Endodermal cell (in vitro differentiated cells): ENCODE measurements at places on chromosomes 5 and 9. TPM values are rescaled to one million over a fixed set of nuclear protein-coding genes. Genes with fewer than 3 reads are reported as not detected.
A peak's percentile ranks its signal among the peaks of the same experiment; 100 is the strongest.

KIF24 gene
- 2.5 to 10.6 TPM (median 10.2 TPM) in 3 replicates for total RNA-seq

FBP2 gene
- not detected in 2 replicates for total RNA-seq

GRXCR2 gene
- total RNA-seq, result not detected in 3 replicates

- H3K4me1 ChIP-seq, result no peaks in the 10 kb centered on the region
- H3K36me3 ChIP-seq, result no peaks in the 10 kb centered on the region
- DNase-seq, result no peak
- no peaks in the 10 kb centered on the region for H3K27me3 ChIP-seq
- no peak overlapping the region for H3K4me3 ChIP-seq
Measured at GRCh38 chr5:67992923-67993322, 222.6 kb upstream of the PIK3R1 start.

DNA sequence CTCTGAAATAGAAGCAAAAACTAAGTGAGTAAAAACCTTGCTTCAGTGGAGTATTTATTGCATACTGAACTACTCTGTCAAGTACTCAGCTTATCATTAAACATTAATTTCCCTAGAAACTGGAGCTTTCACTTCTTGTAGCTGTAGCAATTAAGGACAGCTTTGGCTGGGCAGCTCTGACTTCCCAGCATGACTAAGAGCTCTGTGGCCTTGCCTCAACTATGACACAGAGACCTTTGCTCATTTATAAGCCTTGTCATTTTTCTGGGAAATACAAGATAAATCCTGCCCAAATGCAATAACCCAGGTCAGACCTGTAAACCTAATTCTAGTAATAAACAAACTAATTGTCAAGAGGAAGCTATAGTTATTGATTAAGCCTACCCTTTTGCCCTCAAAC is 65.4 kb upstream of the STK32A start:
- H3K4me3 ChIP-seq, result no peak overlapping the region
- no peaks in the 10 kb centered on the region for H3K4me1 ChIP-seq
- no peaks in the 10 kb centered on the region for H3K36me3 ChIP-seq
- H3K27ac ChIP-seq, result no peak overlapping the region
- no peaks in the 10 kb centered on the region for H3K27me3 ChIP-seq

- H3K27me3 ChIP-seq, result no peaks in the 10 kb centered on the region
- H3K27ac ChIP-seq, result no peak overlapping the region
- H3K4me1 ChIP-seq, result no peaks in the 10 kb centered on the region
- no peaks in the 10 kb centered on the region for H3K36me3 ChIP-seq
- H3K4me3 ChIP-seq, result no peak overlapping the region
Measured at GRCh38 chr5:169426784-169427183, 125.8 kb upstream of the SLIT3 start.

GRCh38 chr9:33818847-33819500 is 2.0 kb downstream of the UBE2R2 start:
- H3K27ac ChIP-seq, result no peak overlapping the region
- peak overlapping the region; percentile 100 for H3K4me3 ChIP-seq
- no peaks in the 10 kb centered on the region for H3K36me3 ChIP-seq
- DNase-seq, result no peak
- peaks cover 6% of the 10 kb centered on the region for H3K4me1 ChIP-seq

DNA sequence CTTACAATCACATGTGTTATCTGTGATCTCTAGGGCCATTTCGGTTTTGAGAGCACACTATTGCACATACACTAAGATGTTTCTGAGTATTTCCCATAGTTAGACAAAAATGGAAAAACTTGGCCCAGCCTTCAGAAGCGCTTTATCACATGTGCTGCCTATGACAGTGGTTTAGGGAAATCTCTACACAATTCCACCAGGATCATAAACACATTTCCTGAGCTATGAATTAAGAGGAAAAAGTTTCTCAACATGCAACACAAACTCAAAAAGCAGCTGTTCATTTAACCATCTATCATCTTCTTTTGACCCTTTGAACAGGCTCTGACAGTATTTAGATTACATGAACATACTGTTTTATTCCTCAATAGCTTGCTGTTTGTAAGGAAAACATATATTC is 15.1 kb downstream of the FGF1 start:
- no peaks in the 10 kb centered on the region for H3K27me3 ChIP-seq
- no peak for DNase-seq

DNA sequence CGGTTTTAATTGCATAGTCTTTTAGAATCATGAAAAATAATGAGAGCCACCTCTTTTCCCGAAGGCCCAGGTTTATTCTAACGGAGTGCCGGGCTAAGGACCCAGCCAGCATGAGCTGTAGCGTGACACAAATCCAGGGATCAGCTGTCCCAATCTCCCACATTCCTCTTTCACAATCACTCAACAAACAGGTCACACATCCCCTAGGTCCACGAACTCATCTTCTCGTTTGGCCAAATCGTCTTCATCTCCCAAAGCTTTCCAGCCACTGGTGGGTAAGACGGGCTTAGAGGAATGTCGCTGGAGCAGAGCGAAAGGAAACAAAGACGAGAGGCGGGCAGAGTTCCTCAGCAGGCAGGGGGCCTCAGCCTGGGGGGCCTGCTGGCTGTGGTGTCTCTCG is 55.5 kb upstream of the GOLPH3 start:
- no peak overlapping the region for H3K4me3 ChIP-seq
- H3K27ac ChIP-seq, result no peak overlapping the region
- no peak for DNase-seq
- no peaks in the 10 kb centered on the region for H3K4me1 ChIP-seq

GRCh38 chr9:71746023-71746757 is 22.1 kb downstream of the CEMIP2 start:
- H3K27ac ChIP-seq, result no peak overlapping the region
- H3K27me3 ChIP-seq, result no peaks in the 10 kb centered on the region
- peaks cover 4% of the 10 kb centered on the region for H3K4me1 ChIP-seq
- DNase-seq, result no peak

DNA sequence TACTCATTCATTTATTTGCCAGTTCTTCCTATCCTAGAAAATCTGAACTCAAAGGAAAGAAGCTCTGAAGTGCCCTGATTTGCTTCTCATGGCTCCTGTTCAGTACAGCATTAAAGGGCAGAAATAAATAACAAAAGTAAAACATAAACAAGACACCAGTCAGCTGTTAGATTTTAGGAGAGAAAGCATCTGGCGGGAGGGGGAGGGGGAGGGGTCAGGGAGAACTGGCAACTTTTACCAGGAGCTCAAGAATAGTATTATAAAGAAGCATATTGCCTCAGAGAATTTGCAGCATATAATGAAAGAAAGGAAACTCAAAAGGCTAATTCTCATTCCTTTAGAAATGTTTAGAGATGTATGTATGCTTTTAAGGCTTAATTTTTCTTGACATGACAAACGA is 68.1 kb downstream of the SEMA6A start:
- peaks cover 6% of the 10 kb centered on the region for H3K36me3 ChIP-seq
- peak; percentile 40 for DNase-seq
- H3K4me1 ChIP-seq, result peaks cover 7% of the 10 kb centered on the region
